ENCODE measurements at places on chromosomes 11 and 22. TPM values are rescaled to one million over a fixed set of nuclear protein-coding genes. Genes with fewer than 3 reads are reported as not detected.

KRTAP5-1 gene
- polyA plus RNA-seq, result not detected

OR52E8 gene
- polyA plus RNA-seq, result not detected

- no peak for DNase-seq
Measured at GRCh38 chr11:64263021-64263946, 12.0 kb downstream of the PLCB3 start.

DNA sequence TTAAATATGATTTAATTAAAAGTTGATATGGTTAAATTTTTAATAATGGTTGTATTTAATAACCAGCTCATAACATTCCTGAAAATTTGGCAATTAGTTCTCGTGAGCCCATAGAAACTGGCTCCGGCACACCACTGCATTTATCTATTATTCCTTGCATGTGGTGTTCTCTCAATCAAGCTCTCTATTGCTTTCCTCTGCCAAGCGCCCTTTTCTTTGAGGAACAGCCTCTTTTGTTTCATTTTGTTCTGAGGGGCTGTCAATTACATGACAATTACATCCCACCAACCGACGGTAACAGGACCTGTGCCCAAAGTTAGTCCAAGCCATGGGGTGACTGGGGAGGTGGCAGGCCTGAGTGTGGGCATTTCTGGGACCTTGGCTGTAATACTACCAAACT lies 8.1 kb downstream of the C11orf91 start:
- no peak for DNase-seq

DNA sequence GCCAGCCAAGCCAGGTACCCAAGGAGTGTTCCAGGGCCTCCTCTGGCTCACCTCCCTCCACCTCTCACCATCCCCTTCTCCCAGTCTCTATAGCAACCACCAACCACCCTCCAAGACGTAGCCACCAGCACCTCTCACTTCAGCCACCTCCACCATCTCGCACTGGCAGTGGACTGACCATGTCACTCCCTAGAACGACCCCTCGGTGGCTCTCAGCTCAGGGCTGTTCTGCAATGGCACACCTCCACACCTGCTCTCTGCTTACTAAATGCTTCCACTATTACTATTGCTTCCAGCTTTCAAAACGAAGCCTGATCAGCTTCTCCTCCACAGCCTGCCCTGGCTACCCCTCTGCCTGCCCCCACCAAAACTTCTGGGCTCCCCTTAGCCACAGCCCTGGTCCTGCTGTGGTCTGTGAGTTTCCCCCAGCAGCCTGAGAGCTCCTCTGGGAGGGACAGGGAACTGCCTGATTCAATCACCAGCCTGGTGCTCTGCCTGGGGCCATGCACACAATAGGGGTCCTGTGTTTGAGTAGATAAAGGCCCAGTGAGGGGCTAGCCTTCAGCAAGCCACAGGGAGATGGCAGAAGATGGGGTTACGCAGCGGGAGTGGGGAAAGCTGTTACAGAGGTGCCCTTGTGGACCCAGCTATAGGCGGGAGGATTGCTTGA lies 17.5 kb upstream of the CBX7 start:
- no peak for DNase-seq

DNA sequence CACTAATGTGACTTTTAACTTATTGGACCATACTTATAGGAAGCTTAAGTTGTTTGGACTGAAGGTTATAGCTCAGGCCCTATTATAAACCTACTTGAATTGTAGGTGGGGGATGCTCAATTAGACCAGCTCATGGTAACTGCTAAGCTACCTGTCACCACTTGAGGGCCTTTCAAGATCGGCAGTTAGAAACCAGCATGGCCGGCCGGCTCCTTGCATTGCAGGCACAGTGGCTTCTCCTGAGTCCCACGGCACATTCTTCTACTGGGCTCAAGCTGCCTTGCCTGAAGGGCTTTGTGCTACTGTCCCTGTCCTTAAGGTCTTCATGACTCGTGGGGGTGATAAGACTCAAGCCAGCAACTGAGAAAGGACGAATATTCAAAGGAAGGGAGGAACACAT lies 70.8 kb downstream of the TBC1D22A start:
- no peak for DNase-seq

DNA sequence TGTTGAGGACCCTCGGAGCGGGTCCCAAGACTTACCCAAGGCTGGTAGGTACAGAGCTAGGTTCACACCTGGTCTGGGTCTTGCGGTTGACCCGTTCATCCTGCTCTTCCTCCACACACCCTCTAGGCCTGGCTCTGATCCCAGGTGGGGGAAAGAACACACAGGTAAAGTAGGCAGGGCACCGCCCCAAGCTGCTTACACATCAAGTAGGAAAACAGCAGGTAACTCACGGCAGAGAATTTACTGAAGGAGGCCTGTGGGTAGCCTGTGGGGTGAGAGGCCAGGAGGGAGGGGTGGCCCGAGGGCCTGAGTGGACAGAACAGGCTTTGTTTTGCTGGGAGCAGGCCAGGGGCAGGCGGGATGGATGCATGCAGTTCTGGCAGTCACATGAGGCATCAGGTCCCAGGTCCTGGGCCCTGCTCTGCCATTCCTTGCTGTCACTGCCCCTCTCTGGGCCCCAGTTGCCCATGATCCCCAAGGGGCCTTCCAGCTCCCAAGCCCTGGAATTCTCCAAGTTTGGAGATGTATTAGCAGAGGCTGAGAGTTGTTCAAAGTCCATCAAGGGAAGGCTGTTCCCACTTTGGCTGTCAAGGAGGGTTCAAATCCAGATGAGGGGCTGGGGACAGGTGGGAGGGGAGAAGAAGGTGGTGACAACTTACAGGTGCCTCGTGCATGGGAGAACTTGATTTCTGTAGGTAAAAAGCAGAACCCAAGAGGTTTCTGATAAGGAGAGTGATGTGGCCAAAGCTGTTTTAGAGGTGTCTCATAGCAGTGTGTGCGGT lies 5.7 kb downstream of the TSKU start:
- no peak for DNase-seq

C22orf42 gene
- polyA plus RNA-seq, result not detected
